Stimulated activated naive CD8-positive, alpha-beta T cell treated with anti-CD3 and anti-CD28 coated beads, Interleukin-15, amount 100 ng/mL, for 72 hours (primary cell): ENCODE measurements at places on chromosomes 5 and 9.

DNA sequence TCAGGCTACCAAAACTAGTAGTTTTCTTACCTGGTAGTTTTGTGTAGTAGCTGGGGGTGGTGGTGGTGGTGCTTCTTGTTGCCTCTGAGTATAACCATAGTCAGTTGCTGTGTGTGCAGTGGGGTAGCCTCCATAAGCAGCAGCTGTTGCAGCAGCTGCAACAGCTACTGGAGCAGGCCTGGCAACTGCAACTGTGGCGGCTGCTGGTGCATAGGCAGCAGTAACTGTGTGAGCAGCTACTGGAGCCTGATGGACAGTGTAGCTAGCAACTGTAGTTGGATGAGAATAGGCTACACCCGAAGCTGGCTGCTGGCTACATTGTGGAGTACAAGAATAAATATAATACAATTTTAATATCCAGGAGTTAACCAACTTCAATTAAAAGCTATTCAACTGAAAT, 24.7 kb downstream of the ZFR start:
- DNase-seq, result no peak

DNA sequence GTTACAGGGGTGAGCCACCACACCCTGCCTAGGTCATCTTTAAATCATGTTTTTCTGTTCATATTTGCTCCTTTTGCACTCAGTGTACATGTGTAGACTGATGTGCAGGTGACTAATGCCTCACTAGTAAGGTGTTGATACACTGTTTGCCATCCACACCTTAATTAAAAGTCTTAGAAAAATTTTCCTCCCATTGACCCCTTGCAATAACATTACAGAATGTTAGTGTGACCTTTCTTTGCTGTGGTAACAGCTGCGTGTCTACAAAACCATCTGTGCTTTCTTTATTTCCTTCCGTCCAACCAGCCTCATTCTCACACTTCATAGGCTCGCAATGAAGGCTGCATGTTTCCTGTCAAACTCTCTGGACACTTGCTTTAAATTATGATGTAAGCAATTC, 6.6 kb upstream of the CEMIP2 start:
- DNase-seq, result no peak

- no peak for DNase-seq
Measured at GRCh38 chr9:76571743-76572146, 112.8 kb downstream of the GCNT1 start.

- DNase-seq, result no peak
Measured at GRCh38 chr5:167918184-167918812, 373.1 kb upstream of the WWC1 start.

DNA sequence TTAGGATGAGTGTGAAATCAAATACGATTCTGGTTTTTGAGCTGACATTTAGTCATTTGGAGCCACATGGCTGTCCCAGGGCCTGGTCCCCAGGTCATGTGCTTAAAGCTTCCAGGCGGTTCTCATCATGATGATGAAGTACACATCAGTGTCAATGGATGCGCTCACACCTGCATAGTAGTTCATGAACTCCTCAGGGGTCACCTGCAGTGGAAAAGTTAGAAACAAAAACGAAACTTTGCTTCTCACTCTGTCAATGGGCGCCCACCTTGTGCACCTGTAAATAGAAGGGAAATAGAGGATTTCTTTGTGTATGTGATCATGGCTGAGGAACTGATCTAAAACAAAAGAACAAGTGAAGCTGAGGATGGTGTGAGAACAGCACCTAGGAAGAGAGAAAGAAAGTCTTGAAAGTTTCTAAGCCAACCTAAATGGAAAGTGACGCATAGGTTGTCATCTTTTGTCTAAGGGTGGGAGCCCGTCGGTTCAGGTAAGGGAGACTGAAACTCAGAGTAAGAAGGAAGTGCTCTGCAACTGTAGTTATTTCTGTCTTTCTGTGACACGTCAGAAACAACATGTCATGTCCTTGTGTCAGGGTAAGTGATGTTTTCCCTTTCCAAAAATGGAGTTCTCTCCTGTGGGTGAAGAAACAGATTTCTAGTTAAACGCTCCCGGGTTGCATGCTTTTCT, 33.8 kb downstream of the CAPSL start:
- DNase-seq, result peak; percentile 67
